ENCODE measurements at places on chromosomes 3 and 15. TPM values are rescaled to one million over a fixed set of nuclear protein-coding genes. Genes with fewer than 3 reads are reported as not detected.

The ZDHHC19 gene
- total RNA-seq = not detected

The ZNF80 gene
- total RNA-seq = 5.1 TPM

- peaks cover 60% of the 10 kb centered on the region for H3K27me3 ChIP-seq
- peak overlapping the region; percentile 90 for H3K4me3 ChIP-seq
- no peak overlapping the region for H3K27ac ChIP-seq
- peaks cover 9% of the 10 kb centered on the region for H3K4me1 ChIP-seq
Measured at GRCh38 chr15:93072411-93073394, 16.3 kb downstream of the RGMA start.

DNA sequence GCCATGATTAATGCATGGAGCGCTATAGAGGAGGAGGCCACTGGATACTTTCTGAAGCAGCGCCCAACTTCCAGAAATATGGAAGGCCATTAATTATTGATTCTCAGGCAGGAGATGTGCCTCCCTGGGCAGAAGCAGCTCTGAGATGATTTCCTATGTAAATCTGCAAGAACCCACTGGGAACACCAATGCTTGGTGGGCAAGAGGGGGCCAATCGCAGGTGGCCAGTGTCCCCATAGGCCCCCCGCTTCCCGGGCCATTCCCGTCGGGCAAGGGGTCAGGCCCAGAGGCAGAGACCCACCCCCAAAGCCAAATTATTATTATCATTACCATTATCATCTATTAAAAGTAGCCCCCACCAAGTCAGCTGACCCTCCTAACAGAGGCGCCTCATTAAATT is 288.0 kb upstream of the TLE3 start:
- H3K27me3 ChIP-seq = peaks cover 4% of the 10 kb centered on the region
- DNase-seq = no peak
- no peak overlapping the region for H3K4me3 ChIP-seq
- no peak overlapping the region for H3K27ac ChIP-seq
- H3K4me1 ChIP-seq = no peaks in the 10 kb centered on the region

DNA sequence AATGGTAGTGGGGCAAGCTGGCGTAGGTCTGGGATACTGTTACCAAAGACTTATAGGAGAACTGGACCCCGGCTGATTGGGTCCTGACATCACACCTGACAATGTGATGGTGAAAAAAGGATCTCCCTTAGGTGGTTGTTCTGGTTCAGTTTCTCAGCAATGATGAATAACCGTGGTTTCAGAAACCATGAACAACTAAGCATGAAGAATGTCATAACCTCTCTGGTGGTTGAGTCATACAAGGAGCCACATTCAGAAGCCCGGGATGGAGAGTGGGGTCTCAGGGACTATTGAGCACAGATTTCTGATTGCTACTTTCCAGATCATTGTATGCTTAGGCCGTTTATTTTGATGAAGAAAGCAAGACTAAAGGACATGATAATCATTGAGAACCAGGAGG is 17.4 kb downstream of the GPR160 start:
- no peak overlapping the region for H3K4me3 ChIP-seq
- peaks cover 31% of the 10 kb centered on the region for H3K4me1 ChIP-seq
- no peak for DNase-seq
- no peak overlapping the region for H3K27ac ChIP-seq
- H3K27me3 ChIP-seq = no peaks in the 10 kb centered on the region
- H3K36me3 ChIP-seq = peaks cover 4% of the 10 kb centered on the region

- H3K36me3 ChIP-seq = no peaks in the 10 kb centered on the region
- peaks cover 5% of the 10 kb centered on the region for H3K27me3 ChIP-seq
- no peaks in the 10 kb centered on the region for H3K4me1 ChIP-seq
- no peak for DNase-seq
- H3K4me3 ChIP-seq = no peak overlapping the region
Measured at GRCh38 chr3:124277144-124277890, 285.4 kb upstream of the ROPN1 start.

GRCh38 chr3:194117104-194117845 is 18.7 kb upstream of the HES1 start:
- no peak overlapping the region for H3K4me3 ChIP-seq
- no peaks in the 10 kb centered on the region for H3K36me3 ChIP-seq
- no peak for DNase-seq
- H3K27me3 ChIP-seq = peaks cover 19% of the 10 kb centered on the region
- no peaks in the 10 kb centered on the region for H3K4me1 ChIP-seq

DNA sequence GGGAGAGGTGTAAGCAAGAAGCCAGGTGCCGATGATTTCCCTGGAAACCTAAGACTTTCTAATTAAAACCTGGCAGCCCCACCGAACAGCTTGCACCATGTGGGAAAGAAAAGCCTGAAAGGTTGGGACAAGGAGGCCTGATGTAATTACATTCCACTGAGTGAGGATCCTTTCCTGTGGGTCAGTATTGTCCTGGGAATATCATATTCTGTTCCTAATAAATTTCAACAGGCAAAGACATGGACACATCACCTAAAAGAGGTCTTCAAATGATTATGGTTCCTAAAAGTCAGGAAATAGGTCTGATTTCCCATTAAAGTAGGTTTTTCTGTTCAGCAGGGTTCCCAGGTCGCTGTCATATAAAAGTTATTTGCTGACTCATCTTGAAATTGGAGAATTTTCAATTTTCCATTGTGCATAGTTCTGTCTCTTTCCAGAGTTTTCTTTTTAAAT is 58.5 kb downstream of the DUT start:
- no peak overlapping the region for H3K27ac ChIP-seq
- no peak overlapping the region for H3K4me3 ChIP-seq
- H3K36me3 ChIP-seq = no peaks in the 10 kb centered on the region
- H3K4me1 ChIP-seq = no peaks in the 10 kb centered on the region

GRCh38 chr3:184981071-184981470 is 169.1 kb downstream of the VPS8 start:
- H3K4me3 ChIP-seq = no peak overlapping the region
- no peak overlapping the region for H3K27ac ChIP-seq
- H3K36me3 ChIP-seq = peaks cover 26% of the 10 kb centered on the region
- H3K4me1 ChIP-seq = no peaks in the 10 kb centered on the region
- no peak for DNase-seq

GRCh38 chr15:87850916-87851315 is 405.6 kb downstream of the NTRK3 start:
- H3K4me1 ChIP-seq = no peaks in the 10 kb centered on the region
- DNase-seq = no peak
- no peak overlapping the region for H3K27ac ChIP-seq
- no peak overlapping the region for H3K4me3 ChIP-seq
- no peaks in the 10 kb centered on the region for H3K36me3 ChIP-seq

All from activated naive CD8-positive, alpha-beta T cell treated with anti-CD3 and anti-CD28 coated beads, Interleukin-2, amount 10 ng/mL, durations not matched to agents 7 days and 5 days (primary cell).